Lung (tissue), 17 donors: ENCODE measurements at places on chromosomes 7 and 10.

GRCh38 chr7:89145801-89146200 lies 350.3 kb upstream of the TEX47 start:
- peak; percentile 9 for DNase-seq

GRCh38 chr10:93541402-93542357 lies 24.8 kb upstream of the FFAR4 start:
- peak; percentile 53 for DNase-seq

DNA sequence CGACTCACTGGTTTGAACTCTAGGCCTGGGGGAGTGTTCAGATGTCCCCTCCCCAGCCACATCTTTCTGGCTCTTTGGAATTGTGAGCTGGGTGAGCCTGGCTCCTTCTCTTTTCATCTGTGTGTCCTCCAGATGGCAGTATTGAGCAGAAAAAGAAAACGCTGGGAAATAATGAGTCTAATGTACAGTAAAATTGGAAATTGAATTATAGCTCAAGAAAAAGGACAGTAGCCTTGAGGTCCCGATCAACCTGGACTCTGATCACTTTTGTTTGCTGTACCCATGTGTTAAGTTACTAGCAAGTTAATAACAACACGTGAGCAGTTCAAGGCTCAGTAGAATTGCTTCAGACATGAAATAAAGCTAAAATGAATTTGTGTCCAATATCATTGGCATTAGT lies 77.9 kb downstream of the SNX10 start:
- DNase-seq: peak; percentile 82

DNA sequence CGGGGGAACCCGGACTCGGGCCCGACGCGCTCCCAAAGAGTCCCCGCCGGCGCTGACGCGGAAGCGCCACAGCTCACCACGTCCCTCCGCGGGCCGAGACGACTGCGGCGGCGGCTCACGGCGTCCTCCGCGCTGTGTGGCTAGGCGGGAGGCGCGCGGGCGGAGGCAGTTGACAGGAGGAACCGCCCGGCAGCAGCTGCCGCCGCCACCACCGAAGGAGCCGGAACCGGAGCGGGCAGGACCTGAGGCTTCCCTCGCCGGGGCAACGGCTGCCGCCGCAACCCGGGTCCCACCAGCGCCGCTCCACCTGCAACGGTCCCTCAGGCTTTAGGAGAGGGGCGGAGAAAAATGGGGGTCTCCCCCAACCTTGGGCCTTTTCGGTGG lies 334 bp downstream of the ZNF800 start:
- DNase-seq: peak; percentile 69

DNA sequence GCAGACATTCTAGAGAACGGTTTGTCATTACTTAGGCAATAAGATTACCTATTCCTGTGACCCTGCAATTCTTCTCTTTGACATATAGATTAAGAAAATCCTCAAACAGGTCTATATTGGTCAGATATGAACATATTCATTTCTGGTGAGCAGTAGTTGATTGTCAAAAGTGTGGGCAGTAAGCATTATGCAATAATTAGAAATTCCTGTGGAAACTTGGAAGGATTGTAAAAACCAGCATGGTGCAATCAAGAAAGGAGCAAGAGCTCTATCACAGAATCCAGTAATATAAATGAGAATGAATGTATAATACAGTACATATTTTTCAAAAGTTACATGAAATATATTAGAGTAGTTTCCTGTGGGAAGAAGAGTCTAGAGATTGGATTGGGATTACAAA lies 406.5 kb downstream of the SUGCT start:
- DNase-seq: no peak

- DNase-seq: no peak
Observed at GRCh38 chr10:74842301-74842954, 16.0 kb downstream of the KAT6B start.

GRCh38 chr10:70969188-70969587 lies 80.8 kb upstream of the PCBD1 start:
- DNase-seq: no peak

DNA sequence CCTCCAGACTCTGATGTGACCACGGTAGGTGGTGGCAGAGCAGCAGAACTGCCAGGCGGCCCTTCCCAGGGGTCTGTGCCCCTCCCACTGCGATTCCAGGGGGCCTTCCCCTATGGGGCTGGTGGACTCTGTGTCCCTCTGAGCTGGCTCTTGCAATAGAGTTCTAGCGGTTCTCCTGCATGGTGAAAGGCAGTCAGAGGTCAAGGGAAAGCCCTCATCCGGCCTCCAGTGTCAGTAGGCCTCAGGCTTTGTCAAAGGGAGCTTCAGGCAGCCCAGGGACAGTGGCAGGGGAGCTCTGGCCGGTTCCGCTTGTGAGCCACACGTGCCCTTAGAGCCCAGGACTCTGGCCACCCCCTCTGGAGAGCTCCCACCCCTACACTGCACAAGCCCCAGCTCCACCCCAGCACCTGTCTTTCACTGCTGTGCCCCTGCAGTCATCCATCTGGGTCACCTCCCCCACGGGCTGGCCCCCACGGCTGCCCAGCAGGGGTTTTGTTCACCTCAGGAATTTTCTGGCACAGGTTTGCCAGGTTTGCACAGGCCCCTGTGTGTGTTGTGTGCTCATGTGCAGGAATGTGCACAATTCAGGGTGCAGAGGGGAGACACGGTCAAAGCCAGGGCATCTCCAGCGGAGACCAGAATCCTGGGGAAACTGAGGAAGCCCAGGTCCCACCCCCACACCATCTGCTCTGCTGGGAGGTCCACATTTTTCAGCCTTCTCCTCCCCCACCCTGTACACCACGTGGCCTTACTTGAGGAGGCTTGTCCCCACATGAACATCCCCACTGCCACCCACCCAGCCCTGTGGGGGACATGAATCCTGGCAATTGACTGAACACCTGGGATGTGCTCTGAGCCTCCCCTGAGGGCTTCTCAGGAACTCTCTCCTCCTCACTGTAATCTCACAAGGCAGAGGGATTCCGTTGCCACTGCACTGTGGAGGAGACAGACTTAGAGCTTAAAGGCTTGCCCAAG lies 23.8 kb downstream of the C10orf105 start:
- no peak for DNase-seq

- no peak for DNase-seq
Observed at GRCh38 chr7:101367676-101368075, 5.0 kb downstream of the COL26A1 start.

DNA sequence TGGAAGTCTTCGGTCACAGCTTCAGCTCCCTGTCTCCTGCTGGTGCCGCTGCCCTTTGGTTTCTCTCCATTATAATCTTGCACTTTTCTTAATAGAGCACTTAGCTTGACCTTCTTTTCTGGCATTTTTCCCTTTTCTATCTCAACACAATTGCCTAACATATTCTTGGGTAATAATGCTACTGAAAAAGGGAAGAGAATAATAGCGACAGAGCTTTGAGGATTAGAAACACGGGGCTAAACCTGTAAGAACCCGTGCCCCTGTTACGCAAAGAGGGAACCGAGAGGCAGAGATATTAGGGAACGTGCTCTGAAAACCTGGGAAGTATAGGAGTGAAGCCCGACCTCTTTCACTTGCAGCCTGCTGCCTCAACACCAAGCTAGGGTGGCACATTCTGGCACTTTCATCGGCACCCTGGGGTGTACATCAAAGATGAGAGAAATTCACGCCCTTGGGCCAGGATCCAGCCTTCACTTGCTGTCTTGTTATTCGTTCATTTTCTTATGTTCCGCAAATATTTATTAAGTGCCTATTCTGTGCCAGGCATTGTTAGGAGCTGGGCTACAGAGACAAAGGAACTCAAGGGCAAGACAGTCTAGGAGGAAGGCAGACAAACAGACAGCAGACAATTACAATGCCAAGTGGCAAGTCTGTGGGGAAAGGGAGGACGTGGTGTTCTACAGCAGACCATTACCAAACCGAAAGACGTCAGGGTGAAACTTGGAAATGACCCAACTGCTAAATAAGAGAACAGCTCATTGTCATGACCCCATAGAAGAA lies 33.0 kb upstream of the GALNTL5 start:
- peak; percentile 70 for DNase-seq

- DNase-seq: no peak
Observed at GRCh38 chr7:53101026-53101425, 65.6 kb downstream of the POM121L12 start.
